ENCODE measurements at places on chromosomes 1 and 21.

DNA sequence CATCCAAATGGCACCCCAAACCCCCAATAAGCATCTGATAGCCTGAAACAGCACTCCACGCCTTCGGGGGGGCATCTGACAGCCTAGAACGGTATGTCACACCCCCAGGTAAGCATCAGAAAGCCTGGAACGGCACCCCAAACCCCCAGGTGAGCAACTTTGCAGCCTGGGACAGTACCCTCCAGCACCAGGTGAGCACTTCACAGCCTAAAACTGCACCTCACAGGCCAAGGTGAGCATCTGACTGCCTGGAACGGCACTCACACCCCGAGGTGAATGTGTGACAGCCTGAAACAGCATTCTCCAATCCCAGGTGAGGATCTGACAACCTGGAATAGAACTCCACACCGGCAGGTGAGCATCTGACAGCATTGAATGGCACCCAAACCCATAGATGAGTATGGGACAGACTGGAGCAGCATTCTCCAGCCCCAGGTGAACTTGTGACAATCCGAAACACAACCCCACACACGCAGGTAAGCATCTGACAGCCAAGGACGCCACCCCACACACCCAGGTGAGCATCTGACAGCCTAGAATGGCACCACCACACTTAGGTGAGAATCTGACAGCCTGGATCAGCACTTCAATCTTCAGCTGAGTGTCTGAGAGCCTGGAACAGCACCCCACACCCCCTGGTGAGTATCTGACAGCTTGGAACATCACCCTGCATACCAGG is 18.3 kb upstream of the MMEL1 start:
- DNase-seq, result no peak

DNA sequence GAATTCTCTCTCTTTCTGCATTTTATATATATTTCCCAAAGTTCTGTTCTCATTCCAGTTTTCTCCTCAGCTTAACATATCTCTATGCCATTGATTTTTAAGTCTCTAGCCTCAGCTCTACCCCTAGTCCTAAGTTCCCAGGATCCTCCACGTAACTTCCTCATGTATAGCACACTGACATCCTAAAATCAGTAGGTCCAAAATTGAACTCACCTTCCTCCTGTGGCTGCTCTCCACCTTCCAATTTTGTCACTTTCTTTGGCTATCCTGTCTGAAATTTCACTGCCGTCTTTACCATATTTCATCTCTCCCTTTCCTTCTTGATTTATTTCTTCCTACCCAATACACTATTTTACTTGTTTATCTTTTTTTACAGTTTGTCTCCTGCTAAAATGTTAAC is 1.5 kb downstream of the SLAMF6 start:
- no peak for DNase-seq

DNA sequence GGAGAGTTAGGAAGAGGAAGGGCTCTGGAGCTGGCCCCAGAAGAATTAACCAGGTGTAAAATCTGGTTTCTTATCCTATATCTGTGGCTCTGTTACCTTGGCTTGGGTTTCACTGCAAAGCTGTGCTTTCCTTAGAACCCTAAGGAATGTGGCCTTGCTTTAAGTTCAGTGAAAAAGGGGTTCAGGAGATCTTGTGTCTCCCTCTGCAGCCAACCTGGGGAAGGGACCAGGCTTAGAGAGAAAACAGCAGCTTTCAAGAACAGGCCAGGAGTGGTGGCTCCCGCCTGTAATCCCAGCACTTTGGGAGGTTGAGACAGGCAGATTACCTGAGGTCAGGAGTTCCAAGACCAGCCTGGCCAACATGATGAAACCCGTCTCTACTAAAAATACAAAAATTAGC is 16.1 kb upstream of the MYCL start:
- DNase-seq, result no peak

DNA sequence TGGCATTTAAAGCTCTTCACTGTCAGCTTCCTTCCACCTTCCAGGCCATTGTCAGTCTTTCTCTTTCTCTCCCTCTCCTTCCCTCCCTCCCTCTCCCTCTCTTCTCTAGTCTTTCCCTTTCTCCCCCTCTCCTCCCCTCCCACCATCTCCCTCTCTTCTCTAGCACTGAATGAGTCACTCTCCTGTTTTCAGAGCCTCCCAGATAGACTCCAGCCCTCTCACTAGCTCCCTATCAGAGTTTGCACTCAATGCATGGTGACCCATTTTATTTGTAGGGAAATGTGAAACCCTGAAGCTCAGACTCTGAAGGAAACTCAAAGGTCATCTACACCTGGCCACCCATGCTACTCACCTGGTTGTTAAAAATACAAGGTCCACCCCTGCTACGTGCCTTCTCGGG is 4.4 kb upstream of the MATN1 start:
- DNase-seq, result no peak

- no peak for DNase-seq
Measured at GRCh38 chr1:226029093-226029496, 30.0 kb upstream of the SDE2 start.

DNA sequence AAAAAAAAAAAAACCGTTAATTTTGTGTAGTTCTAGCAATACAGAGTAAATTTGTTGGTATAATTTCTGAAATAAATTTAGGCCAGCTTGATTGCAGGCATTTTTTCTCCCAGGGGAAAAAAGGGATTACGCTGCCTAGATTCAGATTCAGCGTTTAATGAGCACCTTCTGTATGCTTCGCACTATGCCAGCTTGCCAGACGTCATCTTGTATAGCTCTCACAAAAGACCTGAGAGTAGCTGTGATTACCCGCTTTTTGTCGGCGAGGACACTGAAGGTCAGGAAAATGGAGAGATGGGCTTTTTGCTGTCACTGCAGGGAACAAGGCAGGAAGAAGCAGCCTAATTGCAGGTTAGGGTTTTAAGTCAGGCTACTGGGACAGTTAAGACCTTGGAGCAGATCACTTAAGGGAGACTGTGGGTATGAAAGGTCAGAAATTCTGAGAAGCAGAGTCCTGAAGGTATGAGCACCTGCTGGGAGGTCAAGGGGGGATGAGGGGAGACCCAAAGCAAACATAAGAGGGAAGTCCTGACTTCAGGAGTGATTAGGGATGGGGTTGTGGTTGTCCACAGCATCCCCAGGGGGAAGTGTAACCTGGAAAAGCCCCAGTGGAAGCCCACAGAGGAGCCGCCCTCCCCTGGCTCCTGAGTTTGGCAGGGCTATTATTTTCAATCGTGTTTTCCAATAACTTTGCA is 39.0 kb downstream of the TMCC2 start:
- DNase-seq, result no peak
